ENCODE measurements at places on chromosomes 3 and 15.

GRCh38 chr3:140134231-140134965, 199.4 kb downstream of the CLSTN2 start:
- no peak for DNase-seq

DNA sequence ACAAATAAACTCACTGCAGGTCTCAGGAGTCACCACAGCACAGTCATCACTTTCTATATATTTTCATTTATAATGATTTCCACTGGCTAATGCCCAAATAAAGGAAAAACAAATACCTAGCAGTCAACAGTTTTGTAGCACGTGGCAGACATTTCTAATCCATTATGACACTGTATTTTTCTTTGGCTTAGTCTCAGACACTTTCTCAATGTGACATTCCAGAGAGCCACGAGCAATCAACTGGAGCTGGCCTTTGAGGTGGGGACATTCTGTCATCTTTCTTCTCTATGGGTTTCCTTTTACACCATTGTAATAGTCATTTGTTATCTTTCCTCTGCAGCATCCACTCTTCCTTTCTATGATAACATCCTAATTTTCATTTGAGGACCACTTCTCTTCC, 119.7 kb downstream of the WNT5A start:
- DNase-seq, result no peak

DNA sequence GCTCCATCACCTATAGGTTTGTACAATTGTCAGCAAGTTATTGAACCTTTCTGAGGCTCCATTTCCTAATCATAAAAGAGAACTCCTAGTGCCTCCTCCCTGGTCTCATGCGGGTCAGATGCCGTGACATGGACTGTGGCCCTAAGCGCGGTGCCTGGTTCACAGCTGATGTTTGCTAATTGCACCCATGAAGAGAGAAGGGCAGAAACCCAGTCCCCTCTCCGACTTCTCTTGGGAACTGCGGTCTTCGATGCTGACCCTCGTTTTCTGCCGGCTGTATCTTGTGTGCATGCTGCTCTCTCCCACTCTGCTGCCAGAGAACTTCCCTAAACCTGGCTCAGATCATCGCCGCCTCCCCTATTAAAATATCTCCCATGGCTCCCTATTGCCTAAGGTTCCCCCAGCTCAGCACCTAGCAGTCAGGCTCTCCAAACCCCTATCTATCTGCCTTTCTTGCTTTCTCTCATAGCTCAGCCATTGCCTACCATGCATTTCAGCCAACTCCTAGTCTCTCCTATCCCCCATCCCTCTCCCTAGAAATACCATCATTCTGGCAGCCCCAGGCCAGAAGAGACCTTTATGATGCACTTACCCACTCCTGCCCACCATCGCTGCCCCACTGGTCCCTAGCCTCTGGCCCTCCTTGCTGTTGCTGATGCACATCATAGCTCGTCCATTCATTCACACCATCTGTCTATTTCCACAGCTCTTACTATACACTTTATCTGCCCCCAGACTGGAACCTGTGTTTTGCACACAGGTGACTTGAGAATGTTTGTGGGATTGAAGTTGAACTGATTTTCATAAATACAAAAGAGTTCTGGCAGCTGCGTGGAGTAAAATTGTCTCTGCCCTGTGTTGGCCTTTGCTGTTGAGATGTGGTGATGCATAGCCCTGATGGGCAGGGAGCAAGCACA, 6.6 kb downstream of the ISG20 start:
- no peak for DNase-seq

GRCh38 chr3:171455603-171456550, 4.3 kb downstream of the TNIK start:
- no peak for DNase-seq

- DNase-seq, result no peak
These were observed 37.8 kb downstream of the CCNL1 start for GRCh38 chr3:157122116-157122515.

DNA sequence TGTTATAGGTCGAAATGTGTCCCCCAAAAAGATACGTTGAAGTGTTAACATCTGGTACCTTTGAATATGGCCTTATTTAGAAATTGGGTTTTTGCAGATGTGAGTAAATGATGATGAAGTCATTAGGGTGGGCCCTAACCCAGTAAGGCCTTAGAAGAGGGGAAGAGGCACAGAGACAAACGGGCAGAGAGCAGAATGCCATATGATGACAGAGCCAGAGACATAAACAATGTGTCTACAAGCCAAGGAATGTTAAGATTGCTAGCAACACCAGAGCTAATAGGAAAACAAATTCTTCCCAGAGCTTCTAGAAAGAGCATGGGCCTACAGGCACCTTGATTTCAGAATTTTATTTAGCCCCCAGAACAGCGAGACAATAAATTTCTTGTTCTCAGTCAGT, 693.1 kb upstream of the NECTIN3 start:
- DNase-seq, result no peak

DNA sequence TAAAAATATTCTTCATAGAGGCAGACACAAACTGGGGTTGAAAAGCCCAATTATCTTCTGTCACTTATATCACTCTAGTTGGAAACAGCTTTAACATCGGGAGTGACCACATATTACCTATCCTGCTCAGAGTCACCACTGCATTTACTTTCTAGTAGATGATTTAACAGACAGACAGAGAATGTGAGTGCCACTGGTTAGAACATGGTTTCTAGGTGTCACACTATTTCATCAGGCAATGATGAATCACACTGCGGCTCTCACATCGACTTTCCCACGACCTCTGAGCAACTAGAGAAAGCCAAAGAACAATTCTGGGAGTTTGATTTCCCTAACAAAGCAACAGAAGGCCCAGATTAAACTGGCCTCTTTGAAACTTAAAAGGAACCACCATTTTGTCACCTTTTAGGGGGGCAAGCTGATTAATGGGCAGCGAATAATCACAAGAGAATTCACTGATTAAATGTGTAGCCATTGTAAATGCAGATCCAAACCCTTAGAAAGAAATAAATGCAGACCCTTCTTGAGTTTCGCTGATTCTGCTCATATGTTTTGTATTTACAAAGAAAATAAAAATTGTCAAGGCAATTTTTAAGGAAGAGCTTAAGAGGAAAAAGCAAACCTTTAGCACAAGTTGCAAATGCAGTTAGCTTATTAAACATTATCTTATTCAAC, 112.6 kb upstream of the KBTBD8 start:
- DNase-seq, result no peak

DNA sequence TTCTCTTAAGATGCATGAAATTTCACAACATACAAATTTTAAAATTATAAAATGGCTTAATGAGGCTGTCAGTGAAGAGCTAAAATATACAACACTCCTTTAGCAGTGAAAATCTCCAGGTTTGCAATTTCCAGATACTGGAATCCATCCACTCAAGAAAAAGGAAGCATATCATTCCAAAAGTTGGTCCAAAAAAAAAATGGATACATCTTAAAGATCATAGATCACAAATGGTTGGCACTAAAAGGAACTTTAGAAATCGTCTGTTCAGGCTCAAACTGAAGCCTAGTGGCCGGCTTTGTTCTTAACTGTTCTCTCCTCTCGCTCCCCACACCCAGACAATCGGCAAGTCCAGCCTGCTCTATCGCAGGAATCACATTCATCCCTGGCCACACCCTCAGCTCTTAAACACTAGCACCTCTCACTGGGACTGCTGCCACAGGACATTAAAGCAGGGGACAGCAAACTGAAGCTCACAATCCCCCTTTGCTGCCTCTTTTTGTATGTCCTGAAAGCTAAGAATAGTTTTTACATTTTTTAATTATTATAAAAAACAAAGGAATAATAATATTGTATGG, 130.3 kb upstream of the CDIN1 start:
- DNase-seq, result no peak
